ENCODE measurements at places on chromosomes 4 and X. TPM values are rescaled to one million over a fixed set of nuclear protein-coding genes. Genes with fewer than 3 reads are reported as not detected.

Gene ERAS
- total RNA-seq: 0.31 TPM

Gene NPY2R
- total RNA-seq: not detected

Gene RIBC1
- total RNA-seq: 3.4 TPM

Gene GNRHR
- total RNA-seq: not detected

Gene TXK
- 3.0 TPM for total RNA-seq

Gene F11
- 0.53 TPM for total RNA-seq

Gene NRK
- total RNA-seq: 9.8 TPM

- H3K27ac ChIP-seq: no peak overlapping the region
- no peaks in the 10 kb centered on the region for H3K27me3 ChIP-seq
- H3K4me1 ChIP-seq: peaks cover 11% of the 10 kb centered on the region
- H3K4me3 ChIP-seq: no peak overlapping the region
- H3K36me3 ChIP-seq: peaks cover 54% of the 10 kb centered on the region
These were observed 125.3 kb downstream of the SOWAHB start for GRCh38 chr4:76772498-76773106.

GRCh38 chr4:100591161-100591876 is 73.5 kb upstream of the EMCN start:
- no peak overlapping the region for H3K4me3 ChIP-seq
- H3K4me1 ChIP-seq: no peaks in the 10 kb centered on the region
- no peak overlapping the region for H3K27ac ChIP-seq
- DNase-seq: no peak
- H3K36me3 ChIP-seq: no peaks in the 10 kb centered on the region
- no peaks in the 10 kb centered on the region for H3K27me3 ChIP-seq

DNA sequence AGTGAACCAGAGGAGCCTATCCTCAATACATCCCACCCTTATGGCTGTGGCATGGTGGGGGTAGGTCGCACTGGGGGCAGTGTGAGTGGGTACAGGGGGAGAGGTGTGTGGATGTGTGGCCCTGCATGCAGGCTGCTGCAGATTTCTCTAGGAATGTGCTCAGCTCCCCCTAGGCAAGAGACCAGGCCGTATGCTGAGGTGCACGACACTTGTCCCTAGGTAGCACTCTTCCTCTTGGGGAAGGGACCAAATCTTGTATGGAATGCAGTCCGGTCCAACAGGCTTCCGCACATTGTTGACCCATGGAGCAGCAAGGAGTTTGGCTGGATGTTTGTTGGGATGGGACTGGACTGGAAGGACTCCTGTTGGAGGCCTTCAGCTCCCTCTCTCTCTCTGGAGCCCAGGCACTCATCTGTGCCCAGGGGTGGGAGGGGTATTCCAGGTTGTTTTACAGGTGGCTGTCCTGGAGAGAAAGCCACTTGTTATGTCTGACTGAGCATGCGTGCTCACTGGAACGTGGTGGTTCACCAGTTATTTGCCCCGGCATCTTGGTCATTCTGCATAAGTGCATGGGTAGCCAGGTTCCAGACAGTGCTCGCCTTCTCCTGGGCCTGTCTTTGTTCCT is 55.1 kb downstream of the NBDY start:
- H3K36me3 ChIP-seq: peaks cover 15% of the 10 kb centered on the region
- no peak overlapping the region for H3K4me3 ChIP-seq
- no peak for DNase-seq
- H3K27ac ChIP-seq: no peak overlapping the region
- H3K4me1 ChIP-seq: peaks cover 13% of the 10 kb centered on the region

DNA sequence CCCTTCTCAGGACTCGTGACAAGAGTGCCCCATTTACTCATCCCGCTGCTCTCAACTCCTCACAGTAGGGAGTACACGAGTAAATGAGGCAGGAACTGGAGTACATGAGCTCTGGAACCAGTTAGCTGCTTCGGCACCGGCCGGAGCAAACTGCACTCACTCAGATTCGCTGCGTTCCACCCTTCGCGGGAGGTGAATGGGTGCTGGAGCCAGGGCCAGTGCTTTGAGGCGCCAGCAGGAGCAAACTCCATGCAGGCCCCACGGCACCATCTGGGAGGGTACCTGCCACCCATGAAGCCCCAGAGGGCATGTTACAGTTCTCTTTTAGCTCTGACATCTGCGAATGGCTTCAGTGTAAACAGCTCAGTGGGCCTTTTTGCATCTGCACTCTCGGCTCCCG is 315.5 kb upstream of the GK2 start:
- no peaks in the 10 kb centered on the region for H3K27me3 ChIP-seq
- no peaks in the 10 kb centered on the region for H3K36me3 ChIP-seq
- no peaks in the 10 kb centered on the region for H3K4me1 ChIP-seq
- no peak overlapping the region for H3K4me3 ChIP-seq
- H3K27ac ChIP-seq: peak overlapping the region; percentile 56

DNA sequence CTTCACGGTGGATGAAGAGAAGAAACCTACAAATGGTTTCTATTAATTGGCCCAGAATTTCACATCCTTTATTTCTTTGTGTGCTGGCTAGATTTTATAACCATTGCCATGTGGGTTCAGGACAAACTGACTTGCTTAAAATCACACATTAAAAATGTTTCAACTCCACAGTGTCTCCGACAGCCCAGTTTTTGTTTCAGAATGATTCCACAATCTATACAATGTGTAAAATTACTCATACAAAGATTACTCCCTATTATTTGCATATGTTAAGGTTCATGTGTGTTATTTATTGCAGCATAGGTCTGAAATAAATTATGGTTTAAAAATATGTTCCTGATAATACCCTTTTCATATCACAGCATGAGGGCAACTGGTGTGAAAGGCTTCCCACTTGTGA is 20.6 kb downstream of the DCHS2 start:
- DNase-seq: no peak
- no peak overlapping the region for H3K4me3 ChIP-seq
- no peak overlapping the region for H3K27ac ChIP-seq
- no peaks in the 10 kb centered on the region for H3K36me3 ChIP-seq
- H3K4me1 ChIP-seq: peaks cover 7% of the 10 kb centered on the region
- H3K27me3 ChIP-seq: peaks cover 4% of the 10 kb centered on the region

GRCh38 chrX:129694805-129695204 is 40.0 kb upstream of the APLN start:
- H3K4me3 ChIP-seq: no peak overlapping the region
- H3K36me3 ChIP-seq: no peaks in the 10 kb centered on the region
- H3K27me3 ChIP-seq: peaks cover 6% of the 10 kb centered on the region
- DNase-seq: no peak

DNA sequence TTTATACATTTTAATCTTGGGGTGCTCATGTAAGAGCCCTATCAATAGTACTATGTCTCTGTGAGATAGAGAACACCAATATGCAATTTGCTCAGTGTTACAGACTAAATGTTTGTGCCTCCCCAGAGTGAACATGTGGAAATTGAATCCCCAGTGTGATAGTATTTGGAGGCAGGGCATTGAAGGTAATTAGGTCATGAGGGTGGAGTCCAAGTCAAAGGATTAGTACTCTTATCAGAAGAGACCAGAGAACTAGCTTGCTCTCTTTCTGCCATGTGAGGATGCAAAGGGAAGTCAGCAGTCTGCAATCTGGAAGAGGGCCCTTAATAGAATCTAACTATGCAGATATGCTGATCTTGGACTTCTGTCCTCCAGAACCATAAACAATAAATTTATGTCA is 1317.0 kb downstream of the STIM2 start:
- H3K36me3 ChIP-seq: no peaks in the 10 kb centered on the region
- H3K27ac ChIP-seq: no peak overlapping the region
- no peak for DNase-seq
- peaks cover 11% of the 10 kb centered on the region for H3K27me3 ChIP-seq
- no peak overlapping the region for H3K4me3 ChIP-seq

DNA sequence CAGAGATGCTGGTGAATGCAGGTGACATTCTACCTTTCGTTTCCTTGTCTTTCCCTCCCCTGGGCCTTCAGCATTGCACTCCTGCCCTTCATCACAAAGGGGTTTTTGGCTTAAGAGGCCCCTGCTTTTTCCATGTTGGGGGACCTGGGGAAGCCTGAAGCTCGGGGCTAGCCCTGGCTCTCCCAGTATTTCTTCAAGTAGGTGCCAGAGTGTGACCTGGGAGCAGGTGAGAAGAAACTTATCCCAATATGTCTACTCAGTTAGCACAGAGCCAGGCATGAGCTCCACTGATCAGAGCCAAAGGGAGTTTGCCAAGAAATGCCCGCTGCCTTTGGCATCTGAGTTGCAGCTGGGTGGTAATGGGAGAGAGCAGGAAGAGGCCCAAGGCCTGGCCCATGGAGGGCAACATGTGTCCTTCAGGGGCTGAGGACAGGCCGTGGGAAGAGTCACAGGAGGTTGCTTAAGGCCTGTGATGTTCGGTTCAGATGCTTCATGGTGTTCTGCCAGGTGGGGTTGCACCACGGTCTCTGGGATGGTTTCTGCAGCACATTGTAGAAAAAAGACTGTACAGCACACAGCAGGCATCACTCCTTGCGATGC is 7.6 kb downstream of the PRRG3 start:
- no peak overlapping the region for H3K27ac ChIP-seq
- no peaks in the 10 kb centered on the region for H3K27me3 ChIP-seq
- no peaks in the 10 kb centered on the region for H3K4me1 ChIP-seq
- no peak overlapping the region for H3K4me3 ChIP-seq
- DNase-seq: no peak

DNA sequence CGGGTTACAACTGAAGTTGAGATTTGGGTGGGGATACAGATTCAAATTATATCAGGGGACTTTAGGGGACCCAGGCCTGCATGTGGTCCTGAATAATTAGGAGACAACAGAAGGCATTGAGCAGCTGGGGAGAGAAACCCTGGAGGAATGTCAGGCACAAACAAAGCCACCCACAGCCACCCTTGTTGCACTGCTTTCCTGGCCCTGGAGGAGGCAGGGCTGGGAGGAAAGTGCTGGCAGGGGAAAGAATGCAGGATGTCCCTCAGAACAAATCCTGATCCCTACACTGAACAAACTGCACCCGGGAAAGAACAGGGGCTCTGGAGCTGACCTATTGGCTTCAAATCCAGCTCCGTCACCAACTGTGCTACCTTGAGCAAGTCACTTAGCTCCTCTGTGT is 214.1 kb upstream of the ATP6AP2 start:
- H3K36me3 ChIP-seq: peaks cover 2% of the 10 kb centered on the region
- no peak overlapping the region for H3K4me3 ChIP-seq
- H3K27me3 ChIP-seq: no peaks in the 10 kb centered on the region
- H3K4me1 ChIP-seq: no peaks in the 10 kb centered on the region

GRCh38 chr4:35925806-35926205 is 318.5 kb downstream of the ARAP2 start:
- no peaks in the 10 kb centered on the region for H3K4me1 ChIP-seq
- H3K36me3 ChIP-seq: no peaks in the 10 kb centered on the region
- DNase-seq: no peak
- H3K27ac ChIP-seq: no peak overlapping the region

- no peaks in the 10 kb centered on the region for H3K36me3 ChIP-seq
- no peak overlapping the region for H3K27ac ChIP-seq
- no peak overlapping the region for H3K4me3 ChIP-seq
- H3K27me3 ChIP-seq: no peaks in the 10 kb centered on the region
- no peaks in the 10 kb centered on the region for H3K4me1 ChIP-seq
These were observed 105.5 kb upstream of the LCORL start for GRCh38 chr4:18127030-18127429.

DNA sequence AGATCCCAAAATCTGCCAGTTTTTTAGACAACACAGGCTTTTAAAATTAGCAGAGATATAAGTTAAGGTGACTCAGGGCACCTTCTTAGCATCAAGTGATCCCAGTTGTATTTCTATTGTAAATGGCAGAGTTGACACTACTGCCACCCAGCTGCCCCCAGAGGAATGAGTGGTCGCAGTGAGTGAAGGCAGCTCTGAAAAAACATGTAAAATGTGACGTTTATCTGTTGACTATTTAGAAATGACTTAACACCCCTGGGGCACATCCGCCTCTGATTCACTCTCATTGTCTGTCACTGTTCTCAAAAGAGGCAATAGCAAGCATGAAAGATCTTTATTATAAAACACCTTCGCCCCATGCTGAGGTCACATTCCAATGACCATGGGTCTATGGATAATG is 592.4 kb downstream of the ACTRT1 start:
- no peak overlapping the region for H3K4me3 ChIP-seq
- no peaks in the 10 kb centered on the region for H3K36me3 ChIP-seq
- H3K27me3 ChIP-seq: no peaks in the 10 kb centered on the region
- H3K27ac ChIP-seq: peak overlapping the region; percentile 41

- DNase-seq: no peak
- H3K4me3 ChIP-seq: no peak overlapping the region
- H3K4me1 ChIP-seq: peaks cover 6% of the 10 kb centered on the region
- no peak overlapping the region for H3K27ac ChIP-seq
These were observed 44.0 kb upstream of the SORCS2 start for GRCh38 chr4:7148337-7148736.

- peaks cover 7% of the 10 kb centered on the region for H3K36me3 ChIP-seq
- H3K4me1 ChIP-seq: no peaks in the 10 kb centered on the region
- no peaks in the 10 kb centered on the region for H3K27me3 ChIP-seq
- DNase-seq: no peak
- H3K27ac ChIP-seq: no peak overlapping the region
- no peak overlapping the region for H3K4me3 ChIP-seq
These were observed 123.5 kb upstream of the SMARCAD1 start for GRCh38 chr4:94084155-94084554.

- DNase-seq: no peak
- no peaks in the 10 kb centered on the region for H3K36me3 ChIP-seq
These were observed 144.3 kb downstream of the RTL3 start for GRCh38 chrX:78514852-78515251.

DNA sequence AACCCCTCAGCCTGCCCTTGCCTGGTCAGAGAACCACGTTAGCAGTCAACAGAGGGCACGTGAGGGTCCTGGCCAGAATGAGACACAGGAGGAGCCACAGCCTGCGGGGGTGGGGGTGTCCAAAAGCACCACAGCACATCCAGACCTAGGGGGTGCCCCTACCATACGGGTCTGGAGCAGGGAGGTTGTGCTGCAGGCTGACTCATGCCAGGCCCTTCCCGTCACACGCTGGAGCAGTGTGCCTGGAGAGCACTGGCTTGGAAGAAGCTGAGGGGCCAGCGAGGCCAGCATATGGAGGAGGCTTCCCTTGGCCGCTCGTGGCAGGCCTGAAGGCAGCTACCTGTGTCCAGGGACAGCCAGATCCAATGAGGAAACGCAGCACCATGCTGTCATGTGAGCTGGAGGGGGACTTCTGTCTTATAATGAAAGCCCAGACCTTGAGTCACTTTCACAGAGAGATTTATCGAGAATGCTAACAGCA is 1.5 kb upstream of the IRAK1 start:
- no peak for DNase-seq
- no peak overlapping the region for H3K27ac ChIP-seq
- no peak overlapping the region for H3K4me3 ChIP-seq
- H3K4me1 ChIP-seq: peaks cover 19% of the 10 kb centered on the region
